D721Med (cell line): ENCODE measurements at places on chromosomes 4 and X.

- DNase-seq, result no peak
Measured at GRCh38 chrX:2466876-2467656, 33.7 kb downstream of the DHRSX start.

DNA sequence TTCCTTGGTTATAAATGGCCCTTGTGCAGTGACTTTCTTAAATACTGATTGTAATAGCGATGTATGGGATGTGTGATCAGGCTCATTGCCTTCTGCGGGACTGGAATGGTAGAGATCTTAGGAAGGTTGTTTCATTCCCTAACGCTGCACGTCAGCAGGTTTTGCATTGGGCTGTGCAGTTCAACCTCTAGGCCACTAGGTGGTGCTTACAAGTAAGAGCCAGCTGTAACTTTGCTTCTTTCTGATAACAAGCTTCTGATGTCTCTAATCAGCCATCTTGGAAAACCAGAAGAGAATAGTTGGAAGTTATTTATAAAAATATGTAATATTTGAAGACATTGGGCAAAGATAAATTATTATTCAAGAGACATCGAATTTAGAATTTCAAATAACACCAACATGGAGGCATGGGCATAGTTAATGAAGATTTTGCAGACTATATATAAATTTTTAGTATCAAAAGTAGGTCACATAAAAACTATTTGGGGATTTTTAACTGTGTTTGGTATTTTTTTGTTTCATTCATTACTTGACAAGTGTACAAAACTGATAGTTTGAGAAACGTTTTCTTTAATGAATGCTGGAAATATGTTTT lies 339.7 kb upstream of the PCDH7 start:
- no peak for DNase-seq

DNA sequence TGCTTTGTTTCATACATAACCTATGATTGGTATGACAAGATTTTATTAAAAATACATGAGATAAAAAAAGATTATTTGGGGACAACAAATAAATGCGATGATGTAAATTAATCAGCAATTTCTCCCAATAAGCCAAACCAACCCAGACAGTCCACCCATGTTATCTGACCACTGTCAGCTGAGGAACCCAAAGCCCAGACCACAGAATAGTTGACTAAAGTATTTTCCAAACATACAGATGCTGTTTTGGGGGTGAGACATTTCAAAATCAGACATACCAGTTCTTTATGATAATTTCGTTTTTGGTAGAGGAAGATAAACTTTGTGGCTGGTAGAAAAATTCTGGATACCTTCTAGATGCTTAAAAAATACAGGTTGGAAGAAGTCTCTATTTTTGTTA lies 650.8 kb upstream of the FAM241A start:
- DNase-seq, result no peak

DNA sequence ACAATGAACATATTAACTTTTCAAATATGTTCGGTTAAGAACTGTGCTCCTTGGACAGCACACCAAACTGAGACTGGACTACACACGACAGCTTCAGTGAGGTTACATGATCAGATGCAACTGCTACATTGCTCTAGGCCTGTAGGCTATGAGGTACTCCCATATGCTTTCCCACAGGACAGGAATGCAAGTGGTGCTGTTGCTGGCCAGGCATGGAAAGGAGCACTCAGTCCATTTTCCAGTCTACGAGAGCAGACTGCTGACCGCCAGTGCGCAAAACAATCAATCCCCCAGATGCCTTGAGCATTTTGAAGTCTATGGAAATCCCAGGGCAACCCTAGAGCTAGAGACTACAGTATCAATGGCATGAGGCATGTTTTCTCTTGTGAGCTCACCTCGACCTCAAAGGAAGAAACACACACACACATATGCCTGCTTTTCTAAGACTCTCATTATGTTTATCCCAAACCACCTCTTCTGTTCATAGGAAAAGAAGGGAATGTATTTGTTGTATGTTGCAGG lies 70.8 kb upstream of the SPP1 start:
- DNase-seq, result no peak

- DNase-seq, result no peak
Measured at GRCh38 chrX:74370487-74370886, 50.8 kb upstream of the SLC16A2 start.

- DNase-seq, result no peak
Measured at GRCh38 chr4:26030260-26030667, 116.2 kb downstream of the SMIM20 start.

- DNase-seq, result no peak
Measured at GRCh38 chr4:112952313-112952700, 97.1 kb upstream of the ANK2 start.

GRCh38 chrX:27336466-27337091 lies 126.6 kb downstream of the PPP4R3C start:
- no peak for DNase-seq

GRCh38 chr4:142954415-142954814 lies 108.3 kb upstream of the INPP4B start:
- DNase-seq, result no peak

- no peak for DNase-seq
Measured at GRCh38 chr4:175927121-175927520, 115.1 kb upstream of the GPM6A start.

DNA sequence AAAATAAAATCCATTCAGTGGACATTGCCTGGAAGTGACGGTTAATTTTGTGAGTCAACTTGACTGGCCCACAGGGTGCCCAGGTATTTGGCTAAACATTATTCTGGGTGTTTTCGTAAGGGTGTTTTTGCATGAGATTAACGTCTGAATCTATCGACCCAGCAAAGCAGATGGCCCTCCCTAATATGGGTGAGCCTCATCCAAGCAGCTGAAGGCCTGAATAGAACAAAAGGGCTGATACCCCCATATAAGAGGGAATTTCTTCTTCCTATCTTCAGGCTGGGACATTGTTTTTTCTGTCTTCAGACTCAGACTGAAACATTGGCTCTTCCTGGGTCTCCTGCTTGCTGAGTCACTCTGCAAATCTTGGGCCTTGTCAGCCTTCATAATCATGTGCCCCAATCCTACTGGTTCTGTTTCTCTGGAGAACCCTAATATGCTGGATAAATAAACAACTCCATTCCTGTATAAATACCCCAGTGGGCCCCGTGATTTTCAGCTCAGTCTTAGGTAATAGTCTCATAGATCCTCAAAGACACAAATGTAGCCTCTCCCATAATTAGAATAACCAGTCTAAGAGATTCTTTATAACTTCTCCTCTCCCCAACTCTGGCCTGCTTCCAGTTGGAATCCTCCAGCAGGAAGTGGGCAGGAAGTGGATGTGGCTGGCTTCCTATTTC lies 33.1 kb upstream of the DDX3X start:
- no peak for DNase-seq

- DNase-seq, result no peak
Measured at GRCh38 chr4:138843616-138844015, 172.0 kb upstream of the NOCT start.

- no peak for DNase-seq
Measured at GRCh38 chr4:149521611-149522425, 293.8 kb downstream of the IQCM start.

DNA sequence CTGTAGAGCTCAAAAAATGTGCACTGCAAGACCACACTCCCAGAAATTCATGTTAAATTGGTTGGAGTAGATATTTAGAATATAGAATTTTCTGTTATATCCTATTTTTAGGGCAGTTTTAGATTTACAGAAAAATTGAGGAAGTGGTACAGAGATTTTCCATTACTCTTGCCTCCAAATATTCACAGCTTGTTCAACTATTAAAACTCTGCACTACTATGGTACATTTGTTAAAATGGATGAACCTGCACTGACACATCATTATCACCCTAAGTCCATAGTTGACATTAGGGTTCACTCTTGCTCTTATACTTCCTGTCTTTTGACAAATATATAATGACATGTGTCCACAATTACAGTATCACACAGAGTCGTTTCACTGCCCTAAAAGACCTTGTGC lies 1724.5 kb downstream of the C4orf33 start:
- DNase-seq, result no peak

- no peak for DNase-seq
Measured at GRCh38 chr4:1972414-1972813, 36.4 kb downstream of the NELFA start.

GRCh38 chr4:38964942-38965775 lies 67.0 kb downstream of the TMEM156 start:
- DNase-seq, result no peak

DNA sequence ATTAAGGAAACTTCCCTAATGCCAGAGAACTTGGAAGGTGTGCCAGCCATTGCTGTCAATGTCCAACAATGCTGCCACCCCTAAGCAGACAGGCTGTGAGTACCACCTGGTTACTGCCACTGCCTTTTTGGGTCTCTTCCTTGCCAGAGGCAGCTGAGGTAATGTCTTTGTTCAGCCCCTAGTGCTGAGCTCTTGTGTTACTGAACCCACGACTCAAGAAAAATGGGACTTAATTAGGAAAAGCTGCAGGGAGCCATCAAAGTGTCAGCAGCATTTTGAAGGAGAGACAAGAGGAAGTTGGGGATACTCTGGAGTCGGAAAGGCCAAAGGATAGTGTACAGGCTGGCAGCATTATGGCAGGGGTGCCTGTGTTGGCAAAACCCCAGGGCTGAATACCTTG lies 283.7 kb downstream of the AFF2 start:
- DNase-seq, result no peak

GRCh38 chr4:78971326-78971725 lies 32.1 kb upstream of the PAQR3 start:
- no peak for DNase-seq

GRCh38 chr4:71608678-71609071 lies 175.2 kb downstream of the GC start:
- DNase-seq, result no peak

GRCh38 chr4:82428526-82428968 lies 1.7 kb downstream of the HNRNPDL start:
- DNase-seq, result no peak

DNA sequence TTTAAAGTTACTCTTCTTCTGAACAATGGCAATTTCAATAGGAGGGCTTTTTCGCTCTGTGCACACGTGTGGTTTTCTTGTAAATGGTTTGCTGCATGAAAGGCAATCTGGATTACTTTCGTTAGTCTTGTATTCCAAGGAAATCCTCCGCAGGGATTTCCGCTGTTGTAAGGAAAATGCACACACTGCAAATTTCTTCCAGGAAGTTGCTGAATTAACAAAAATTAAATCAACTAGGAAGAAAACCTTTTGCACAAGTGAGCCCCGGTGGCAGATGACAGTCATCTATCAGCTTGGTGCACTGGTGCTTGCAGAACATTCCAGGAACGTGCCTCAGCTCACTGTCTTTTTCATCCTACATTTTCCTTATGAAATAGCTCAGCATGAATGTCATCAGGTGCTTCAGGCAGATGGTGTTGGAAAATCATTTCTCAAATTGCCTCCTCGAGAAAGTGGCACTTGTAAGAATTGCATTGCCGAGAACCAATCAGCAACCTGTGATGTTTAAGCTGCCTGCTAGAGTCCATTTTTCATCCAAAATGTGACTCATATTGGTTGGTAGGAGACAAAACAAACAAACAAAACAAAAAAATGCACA lies 272.4 kb upstream of the VCX start:
- DNase-seq, result no peak

- no peak for DNase-seq
Measured at GRCh38 chrX:65668377-65669310, 1.2 kb downstream of the MSN start.

- no peak for DNase-seq
Measured at GRCh38 chrX:68762766-68763165, 66.1 kb upstream of the EFNB1 start.

GRCh38 chr4:86967798-86968197 lies 33.0 kb downstream of the AFF1 start:
- no peak for DNase-seq

DNA sequence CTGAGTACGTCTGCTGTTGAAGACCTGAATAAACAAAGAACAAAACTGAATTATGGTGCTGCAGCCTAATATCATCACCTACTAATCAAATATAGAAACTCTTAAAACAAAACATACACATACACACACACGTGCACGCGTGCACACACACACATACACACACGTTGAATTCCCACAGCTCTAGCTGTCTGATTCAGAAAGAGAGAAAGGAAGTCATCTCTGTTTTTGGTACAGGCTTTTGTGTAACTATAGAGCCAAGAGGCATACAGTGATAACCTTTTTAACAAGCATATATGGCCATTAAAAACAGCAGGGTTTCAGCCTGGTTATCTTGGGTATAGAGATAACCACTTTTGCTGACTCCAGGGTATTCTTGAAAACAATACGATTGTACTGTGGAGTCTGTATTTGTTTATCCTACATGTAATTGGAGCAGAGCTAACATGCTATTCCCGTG lies 823.2 kb downstream of the CCSER1 start:
- DNase-seq, result no peak

GRCh38 chr4:120228086-120228485 lies 161.4 kb upstream of the MAD2L1 start:
- no peak for DNase-seq

DNA sequence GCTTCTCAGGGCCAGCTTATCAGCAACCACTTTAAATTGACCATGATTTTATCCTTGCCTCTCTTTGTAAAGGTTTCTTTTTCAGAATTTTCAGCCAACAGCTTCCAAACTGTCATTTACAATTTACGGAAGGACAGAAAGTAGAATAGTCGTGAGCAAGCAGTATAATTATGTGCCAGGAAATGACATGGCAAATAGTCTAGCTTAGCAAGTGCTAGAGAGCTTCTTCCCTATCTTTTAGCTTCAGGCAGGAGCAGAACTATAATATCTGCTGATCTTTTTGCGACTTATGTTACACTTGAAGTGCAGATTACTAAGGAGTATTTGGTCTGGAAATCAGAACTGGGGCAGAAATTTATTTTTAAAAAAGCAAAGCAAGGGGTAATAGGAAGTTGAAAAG lies 123.0 kb upstream of the AP1S2 start:
- DNase-seq, result no peak

GRCh38 chr4:88791274-88791673 lies 93.6 kb upstream of the NAP1L5 start:
- no peak for DNase-seq

GRCh38 chr4:7962609-7963508 lies 23.2 kb upstream of the AFAP1 start:
- DNase-seq, result no peak

DNA sequence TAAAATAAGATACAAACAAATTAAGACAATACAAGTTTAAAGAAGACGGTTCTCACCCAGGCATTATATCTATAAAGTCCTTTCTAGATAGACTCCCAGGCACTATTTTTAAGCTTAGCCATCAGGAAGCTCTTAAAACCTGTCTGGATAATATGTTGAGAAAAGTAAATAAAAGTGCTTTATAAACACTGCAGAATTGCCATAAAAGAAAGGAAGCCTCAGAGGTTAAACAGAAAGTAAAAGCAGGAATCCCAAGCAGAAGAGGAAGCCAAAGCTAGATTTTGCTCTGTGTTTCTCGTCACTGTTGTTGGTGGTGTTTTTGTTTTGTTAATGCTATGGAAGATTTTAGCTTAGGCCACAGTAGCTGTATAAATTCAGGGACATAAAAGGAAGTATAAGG lies 1267.3 kb downstream of the PCDH19 start:
- DNase-seq, result no peak

- no peak for DNase-seq
Measured at GRCh38 chr4:3193531-3194203, 55.3 kb upstream of the MSANTD1 start.

- DNase-seq, result no peak
Measured at GRCh38 chr4:42768125-42768748, 111.3 kb upstream of the ATP8A1 start.
